ENCODE measurements at places on chromosomes 5 and 9.

DNA sequence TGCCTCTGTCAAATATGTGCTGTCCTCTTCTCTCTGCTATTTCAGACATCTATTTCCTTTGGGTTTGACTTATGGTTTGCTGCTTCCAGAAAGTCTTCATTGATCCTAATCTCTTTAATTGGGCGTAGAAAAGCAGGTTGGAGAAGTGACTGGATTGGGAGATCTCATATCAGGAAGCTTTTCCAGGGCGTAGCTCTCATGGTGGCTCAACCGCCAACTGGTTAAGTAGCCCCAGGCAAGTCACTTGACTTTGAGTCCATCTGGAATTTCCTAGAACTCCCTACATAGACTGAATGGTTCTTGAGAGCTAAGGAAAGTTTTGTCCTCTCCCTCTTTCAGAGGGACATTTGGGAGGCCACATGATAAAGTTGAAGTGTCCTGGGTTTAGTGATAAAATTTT lies 192.3 kb upstream of the GLRA1 start:
- no peak for DNase-seq

DNA sequence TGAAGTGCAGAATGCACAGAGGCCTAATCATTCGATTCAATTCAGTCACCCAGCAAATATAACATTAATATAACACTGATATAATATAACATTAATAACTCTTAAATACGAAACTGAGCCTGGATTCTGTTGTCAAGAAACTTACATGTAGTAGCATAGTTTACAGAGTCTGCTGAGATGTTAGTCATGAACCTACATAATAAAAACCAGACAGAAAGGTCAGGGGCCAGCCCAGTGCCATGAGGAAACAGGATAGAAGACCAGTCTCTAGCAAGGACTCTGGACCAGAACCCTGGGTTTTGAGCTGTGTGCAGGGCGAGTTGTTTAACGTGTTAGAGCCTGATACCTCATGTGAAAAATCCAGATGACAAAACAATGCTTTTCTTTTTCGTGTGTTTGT lies 234.7 kb downstream of the NR2F1-AS1 start:
- DNase-seq = no peak

DNA sequence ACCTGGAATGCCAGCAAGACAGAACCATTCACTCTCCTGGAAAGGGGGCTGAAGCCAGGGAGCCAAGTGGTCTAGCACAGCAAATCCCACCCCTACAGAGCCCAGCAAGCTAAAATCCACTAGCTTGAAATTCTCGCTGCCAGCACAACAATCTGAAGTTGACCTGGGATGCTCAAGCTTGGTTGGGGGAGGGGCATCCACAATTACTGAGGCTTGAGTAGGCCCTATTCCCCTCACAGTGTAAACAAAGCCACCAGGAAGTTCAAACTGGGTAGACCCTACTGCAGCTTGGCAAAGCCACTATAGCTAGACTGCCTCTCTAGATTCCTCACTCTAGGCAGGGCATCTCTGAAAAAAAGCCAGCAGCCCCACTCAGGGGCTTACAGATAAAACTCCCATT lies 17.3 kb downstream of the RIGI start:
- DNase-seq = no peak

GRCh38 chr5:113202746-113203716 lies 226.4 kb downstream of the DCP2 start:
- DNase-seq = no peak

GRCh38 chr9:134440636-134441226 lies 114.5 kb downstream of the RXRA start:
- DNase-seq = no peak

- DNase-seq = no peak
Measured at GRCh38 chr5:90334741-90335140, 74.8 kb downstream of the CETN3 start.

- DNase-seq = no peak
Measured at GRCh38 chr9:77589046-77589795, 58.9 kb downstream of the GNA14 start.
